ENCODE measurements at places on chromosomes 7 and 10.

GRCh38 chr10:52400562-52400961 lies 86.5 kb downstream of the DKK1 start:
- DNase-seq = no peak

- no peak for DNase-seq
Observed at GRCh38 chr10:95414844-95415485, 124.2 kb upstream of the PDLIM1 start.

GRCh38 chr7:134477954-134478353 lies 19.1 kb upstream of the AKR1B1 start:
- no peak for DNase-seq

- no peak for DNase-seq
Observed at GRCh38 chr10:82452046-82452445, 577.1 kb downstream of the NRG3 start.

DNA sequence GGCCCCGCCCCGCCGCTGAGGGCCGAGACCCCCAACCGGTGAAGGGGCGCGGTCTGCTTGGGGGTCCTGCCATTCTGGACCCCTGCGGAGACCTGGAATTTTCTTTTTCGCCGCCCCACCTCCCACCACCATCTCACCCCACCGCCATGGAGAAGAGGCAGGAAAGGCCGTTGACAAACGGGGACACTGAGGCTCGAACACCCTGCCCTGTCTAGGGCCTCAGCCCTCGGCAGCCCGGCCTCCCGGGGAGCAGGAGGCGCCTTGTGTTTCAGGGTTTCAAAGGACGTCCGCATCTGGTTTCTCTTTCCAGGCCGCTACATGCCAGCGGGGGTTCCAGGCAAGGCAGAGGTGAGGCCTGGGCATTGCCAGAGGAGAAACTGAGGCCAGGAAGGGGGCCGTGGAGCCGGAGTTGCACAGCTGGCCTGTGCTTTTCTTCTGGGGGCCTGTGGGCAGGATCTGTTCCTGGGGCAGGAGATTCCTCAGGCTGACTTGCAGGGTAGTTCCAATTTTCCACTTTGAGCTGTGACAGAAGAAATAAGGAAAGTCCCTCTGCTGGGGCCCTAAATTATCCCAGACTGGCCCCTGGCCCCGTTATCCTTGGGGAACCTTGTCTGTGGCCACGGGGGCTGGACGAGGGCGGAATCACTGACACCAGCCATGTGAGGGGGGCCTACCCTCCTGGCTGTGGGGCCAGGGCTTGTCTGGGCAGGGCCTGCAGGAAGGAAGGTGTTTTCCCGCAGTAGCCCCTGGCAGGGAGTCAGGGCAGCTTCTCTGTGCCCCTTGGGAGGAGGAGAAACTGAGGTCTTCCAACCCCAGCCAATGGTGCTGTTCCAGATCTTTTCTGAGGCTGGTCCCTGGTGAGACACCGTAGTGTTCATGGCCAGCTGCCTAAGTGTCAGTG lies 900 bp upstream of the MICALL2 start:
- DNase-seq = peak; percentile 22

- DNase-seq = no peak
Observed at GRCh38 chr10:71222601-71223346, 10.4 kb downstream of the UNC5B start.

DNA sequence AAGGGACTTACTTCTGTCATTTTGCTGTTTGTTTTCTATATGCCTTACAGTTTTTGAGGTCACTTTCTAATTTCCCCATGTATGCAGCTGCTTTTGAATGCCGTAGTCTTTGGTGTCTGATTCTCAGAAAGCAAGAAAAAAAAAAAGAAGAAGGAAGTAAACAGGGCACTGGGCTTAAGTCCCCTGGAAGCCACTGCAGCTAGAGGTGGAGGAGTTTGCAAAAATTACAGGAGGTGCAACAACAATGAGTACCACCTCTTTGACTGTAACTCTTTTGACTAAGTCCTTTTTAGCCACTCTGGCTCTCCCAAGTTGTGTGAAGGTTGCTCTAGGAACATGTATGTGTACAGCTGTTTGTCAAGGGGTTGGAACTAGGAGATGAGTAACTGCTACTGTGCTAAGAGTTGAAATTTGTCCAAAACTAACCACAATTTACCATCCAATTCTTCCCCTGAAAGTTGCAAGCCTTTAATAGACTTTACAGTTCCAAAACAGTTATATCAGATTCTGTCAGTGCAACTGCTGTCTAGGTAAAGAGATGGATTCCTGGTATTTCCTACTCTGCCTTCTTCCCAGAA lies 588.0 kb upstream of the LRRN3 start:
- no peak for DNase-seq

- no peak for DNase-seq
Observed at GRCh38 chr10:282294-283139, 147.3 kb downstream of the ZMYND11 start.

DNA sequence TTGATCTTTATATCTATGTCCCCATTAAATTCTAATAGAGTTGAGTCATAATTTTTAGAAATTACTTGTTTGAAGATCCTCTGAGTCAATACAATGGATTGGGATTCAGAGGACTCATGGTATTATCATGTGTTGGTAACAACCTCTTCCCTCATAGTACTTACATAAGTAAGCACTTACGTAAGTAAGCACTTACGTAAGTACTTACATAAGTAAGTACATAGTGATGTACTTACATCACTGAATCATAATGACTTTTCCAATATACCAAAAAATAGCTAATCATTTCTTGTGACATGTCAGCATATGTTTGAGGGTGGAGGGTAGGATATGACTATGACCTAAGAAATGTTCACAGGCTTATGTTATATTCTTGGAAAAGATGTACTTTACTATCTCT lies 740.5 kb downstream of the SORCS1 start:
- no peak for DNase-seq
